ENCODE measurements at places on chromosomes 2 and 18. TPM values are rescaled to one million over a fixed set of nuclear protein-coding genes. Genes with fewer than 3 reads are reported as not detected.
A peak's percentile ranks its signal among the peaks of the same experiment; 100 is the strongest.

The SKOR2 gene
- not detected for total RNA-seq

The ITPRIPL1 gene
- 58.3 TPM for total RNA-seq

The CACNB4 gene
- total RNA-seq = 0.20 TPM

The NEURL3 gene
- not detected for total RNA-seq

The TMEM198 gene
- 5.2 TPM for total RNA-seq

The CKAP2L gene
- total RNA-seq = 19.6 TPM

The GATA6 gene
- 0.04 TPM for total RNA-seq

The MLPH gene
- total RNA-seq = not detected

The GPR39 gene
- not detected for total RNA-seq

The ANKRD30BL gene
- total RNA-seq = not detected

- no peaks in the 10 kb centered on the region for H3K4me1 ChIP-seq
- H3K36me3 ChIP-seq = no peaks in the 10 kb centered on the region
- H3K27ac ChIP-seq = no peak overlapping the region
- H3K27me3 ChIP-seq = no peaks in the 10 kb centered on the region
These were observed 798.8 kb upstream of the HS6ST1 start for GRCh38 chr2:129117434-129117833.

DNA sequence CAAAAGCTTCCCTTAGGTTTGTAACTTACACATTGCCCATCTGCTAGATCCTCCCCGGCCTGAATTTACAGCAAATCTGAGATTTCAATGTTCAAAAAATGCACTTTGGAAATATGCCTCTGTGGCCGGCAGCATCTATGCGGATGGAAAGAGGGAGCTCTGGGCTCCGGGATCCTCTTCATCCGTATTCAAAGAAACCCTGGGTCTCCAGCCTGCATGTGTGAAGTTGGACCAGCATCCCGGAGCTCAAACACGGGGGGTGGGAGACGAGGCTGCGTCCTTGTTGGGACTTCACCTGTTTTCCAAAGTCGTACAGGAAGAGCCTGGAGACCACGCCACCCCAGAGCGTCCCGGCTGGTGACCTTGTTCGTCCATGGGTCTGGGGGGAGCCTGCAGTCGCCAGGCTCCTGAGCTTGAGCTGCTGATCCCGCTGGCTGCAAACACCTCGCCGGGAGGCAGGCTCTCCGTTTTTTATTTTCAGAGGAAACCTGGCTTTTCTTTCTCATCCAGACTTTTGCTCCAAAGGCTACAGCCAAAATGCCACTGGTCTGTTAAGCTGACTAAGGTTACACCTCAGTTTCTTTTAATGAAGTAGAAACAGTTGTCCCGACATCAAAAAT lies 77.4 kb downstream of the PTGR3 start:
- H3K27me3 ChIP-seq = peaks cover 3% of the 10 kb centered on the region
- H3K4me3 ChIP-seq = no peak overlapping the region
- no peak overlapping the region for H3K27ac ChIP-seq
- DNase-seq = no peak
- H3K36me3 ChIP-seq = no peaks in the 10 kb centered on the region
- no peaks in the 10 kb centered on the region for H3K4me1 ChIP-seq

DNA sequence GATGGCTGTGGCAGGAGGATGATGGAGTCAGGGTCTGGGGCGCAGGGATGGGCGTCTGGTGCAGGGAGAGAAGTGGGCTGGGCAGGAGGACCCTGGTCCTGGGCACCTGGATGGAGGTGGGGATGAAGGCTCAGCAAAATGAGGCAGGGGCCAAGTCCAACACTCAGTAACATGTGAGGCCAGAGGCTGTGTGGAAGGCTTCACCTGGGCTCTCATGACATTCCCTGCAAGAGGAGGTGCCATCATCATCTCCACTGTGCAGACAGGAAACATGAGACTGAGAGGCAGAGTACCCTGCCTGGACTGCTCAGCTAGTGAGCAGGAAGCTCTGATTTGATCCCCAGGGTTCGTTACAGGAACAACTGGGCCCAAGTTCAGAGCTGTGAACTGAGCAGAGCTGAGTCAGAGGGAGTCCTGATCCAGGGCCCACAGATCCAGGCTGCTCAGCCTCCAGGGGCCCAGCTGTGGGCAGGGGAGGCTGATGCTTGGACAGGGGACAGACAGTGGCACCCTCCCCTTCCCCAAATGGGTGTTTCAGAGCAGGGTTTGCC lies 36.9 kb downstream of the HJURP start:
- DNase-seq = no peak
- H3K36me3 ChIP-seq = no peaks in the 10 kb centered on the region
- no peaks in the 10 kb centered on the region for H3K4me1 ChIP-seq

GRCh38 chr2:200767111-200767885 lies 44.4 kb upstream of the BZW1 start:
- no peak for DNase-seq
- H3K27ac ChIP-seq = no peak overlapping the region
- H3K27me3 ChIP-seq = no peaks in the 10 kb centered on the region
- no peaks in the 10 kb centered on the region for H3K4me1 ChIP-seq

DNA sequence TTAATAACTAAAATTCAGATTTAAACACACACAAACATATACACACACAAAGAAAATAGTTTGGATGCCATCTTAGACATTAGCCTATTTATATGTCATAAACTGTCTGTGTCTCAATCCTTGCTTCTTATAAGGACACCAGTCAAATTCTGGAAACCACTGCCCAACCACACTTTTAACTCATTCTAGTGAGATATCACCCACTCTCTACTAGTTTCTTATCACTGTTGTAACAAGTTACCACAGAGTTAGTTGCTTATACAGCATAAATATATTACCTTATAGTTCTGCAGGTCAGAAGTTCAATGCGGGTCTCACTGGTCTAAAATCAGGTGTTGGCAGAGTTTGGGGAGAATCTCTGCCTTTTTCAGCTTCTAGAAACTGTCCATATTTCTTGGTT lies 239.1 kb downstream of the MTX2 start:
- no peak overlapping the region for H3K4me3 ChIP-seq
- no peaks in the 10 kb centered on the region for H3K27me3 ChIP-seq
- H3K36me3 ChIP-seq = no peaks in the 10 kb centered on the region

DNA sequence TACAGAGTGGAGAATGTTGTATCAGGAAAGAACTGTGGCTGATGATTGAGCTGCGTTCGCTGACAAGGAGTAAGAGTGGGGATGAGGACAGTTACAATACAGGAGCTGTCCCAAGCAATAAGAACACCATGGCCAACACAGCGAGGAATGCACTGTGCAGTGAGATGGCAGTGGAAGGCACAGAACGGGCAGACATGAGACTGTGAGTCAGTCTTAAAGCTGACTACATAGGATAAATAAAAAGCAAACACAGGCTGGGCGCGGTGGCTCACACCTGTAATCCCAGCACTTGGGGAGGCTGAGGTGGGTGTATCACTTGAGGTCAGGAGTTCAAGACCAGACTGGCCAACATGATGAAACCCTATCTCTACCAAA lies 89.8 kb downstream of the CABYR start:
- no peak overlapping the region for H3K4me3 ChIP-seq
- H3K27ac ChIP-seq = no peak overlapping the region
- no peaks in the 10 kb centered on the region for H3K36me3 ChIP-seq
- no peaks in the 10 kb centered on the region for H3K4me1 ChIP-seq

DNA sequence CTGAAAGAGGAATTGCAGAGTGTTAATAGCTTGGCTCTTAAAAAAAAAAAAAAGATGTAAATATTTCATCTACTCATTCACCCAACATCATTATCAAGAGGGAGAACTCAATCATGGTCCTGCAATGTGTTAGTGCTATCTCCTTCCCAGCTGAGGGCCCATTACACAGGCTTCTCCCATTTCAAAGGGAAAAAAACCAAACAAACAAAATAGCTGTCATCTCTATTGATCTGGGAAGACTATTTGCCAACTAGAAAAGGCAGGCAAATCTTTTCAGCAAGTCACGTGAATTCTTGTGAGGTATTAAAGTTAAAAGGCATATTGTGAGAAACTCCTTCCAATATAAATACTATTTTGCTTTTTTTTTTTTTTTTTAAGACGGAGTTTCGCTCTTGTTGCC lies 194.3 kb downstream of the MYO1B start:
- no peaks in the 10 kb centered on the region for H3K27me3 ChIP-seq
- no peak overlapping the region for H3K4me3 ChIP-seq
- no peaks in the 10 kb centered on the region for H3K4me1 ChIP-seq
- no peak overlapping the region for H3K27ac ChIP-seq
- DNase-seq = no peak

- no peaks in the 10 kb centered on the region for H3K36me3 ChIP-seq
- no peak overlapping the region for H3K4me3 ChIP-seq
- no peaks in the 10 kb centered on the region for H3K27me3 ChIP-seq
- DNase-seq = no peak
- H3K27ac ChIP-seq = no peak overlapping the region
These were observed 57.4 kb upstream of the EPB41L3 start for GRCh38 chr18:5601188-5601624.

GRCh38 chr2:71269511-71270090 lies 42.7 kb upstream of the PAIP2B start:
- H3K36me3 ChIP-seq = no peaks in the 10 kb centered on the region
- no peak overlapping the region for H3K4me3 ChIP-seq
- no peaks in the 10 kb centered on the region for H3K4me1 ChIP-seq
- H3K27ac ChIP-seq = no peak overlapping the region

DNA sequence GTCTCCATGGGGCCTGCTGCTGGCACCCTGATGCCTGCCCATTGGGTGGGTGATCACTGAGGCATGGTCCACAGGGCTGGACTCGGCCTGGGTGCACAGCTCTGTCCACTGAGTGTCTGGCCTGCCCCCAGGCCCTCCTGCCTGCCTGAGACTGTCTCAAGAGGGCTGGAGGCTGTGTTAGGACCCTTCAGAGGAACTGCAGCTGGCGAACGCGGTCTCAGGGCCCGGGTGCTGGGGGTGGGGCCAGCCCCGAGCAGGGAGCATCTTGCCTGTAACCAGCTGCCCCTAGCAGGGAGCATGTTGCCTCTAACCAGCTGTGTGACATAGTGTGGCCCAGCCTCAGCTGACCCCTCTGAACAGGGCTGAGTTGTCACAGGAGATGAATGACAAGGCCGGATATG lies 50.0 kb downstream of the TWIST2 start:
- no peaks in the 10 kb centered on the region for H3K27me3 ChIP-seq
- no peak overlapping the region for H3K27ac ChIP-seq
- H3K4me1 ChIP-seq = no peaks in the 10 kb centered on the region
- H3K36me3 ChIP-seq = no peaks in the 10 kb centered on the region
- no peak overlapping the region for H3K4me3 ChIP-seq
- DNase-seq = no peak

DNA sequence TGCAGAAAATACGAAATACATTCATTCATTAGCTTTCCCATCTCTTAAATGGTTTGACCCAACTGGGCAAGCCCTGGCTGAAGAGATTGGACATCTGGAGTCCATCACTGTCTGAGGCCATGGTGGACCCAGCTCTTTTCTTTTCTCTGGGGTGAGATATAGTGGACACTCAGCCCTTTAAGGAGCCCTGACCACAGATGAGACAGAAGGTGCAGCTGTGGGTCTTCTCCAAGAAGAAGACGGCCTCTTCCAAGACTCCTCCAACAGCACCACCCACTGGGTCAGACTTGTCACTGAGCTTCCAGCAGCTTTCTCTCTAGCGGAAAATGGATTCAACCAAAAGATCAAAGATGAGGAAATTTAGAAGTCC lies 27.2 kb downstream of the TWIST2 start:
- no peak for DNase-seq
- H3K4me3 ChIP-seq = no peak overlapping the region
- no peak overlapping the region for H3K27ac ChIP-seq
- no peaks in the 10 kb centered on the region for H3K27me3 ChIP-seq
- no peaks in the 10 kb centered on the region for H3K4me1 ChIP-seq

GRCh38 chr2:176553685-176554100 lies 284.5 kb downstream of the MTX2 start:
- no peaks in the 10 kb centered on the region for H3K36me3 ChIP-seq
- H3K27ac ChIP-seq = no peak overlapping the region
- H3K27me3 ChIP-seq = peaks cover 16% of the 10 kb centered on the region
- peak; percentile 31 for DNase-seq

GRCh38 chr2:183078163-183078463 lies 434 bp upstream of the DUSP19 start:
- H3K4me3 ChIP-seq = peak overlapping the region; percentile 90
- no peak for DNase-seq
- H3K36me3 ChIP-seq = no peaks in the 10 kb centered on the region
- no peaks in the 10 kb centered on the region for H3K4me1 ChIP-seq
- no peaks in the 10 kb centered on the region for H3K27me3 ChIP-seq

DNA sequence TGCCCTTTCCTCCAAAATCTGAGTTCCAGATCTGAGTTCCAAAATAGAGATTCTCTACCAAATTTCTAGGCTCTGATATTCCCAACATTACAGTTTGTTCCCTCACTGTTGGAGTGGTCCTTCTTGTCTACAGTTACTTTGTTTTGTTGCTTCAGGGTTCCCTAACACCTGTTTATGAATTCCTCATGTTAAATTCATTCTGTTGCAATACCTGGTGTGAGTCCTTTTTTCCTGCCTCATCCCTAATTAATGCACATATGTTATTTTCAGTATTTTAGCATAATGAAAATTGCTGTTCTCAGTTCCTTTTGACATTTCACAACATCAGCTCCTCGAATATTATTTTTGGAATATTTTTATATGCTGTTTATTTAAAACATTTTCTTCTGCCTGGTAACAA lies 16.2 kb downstream of the SERPINB13 start:
- H3K4me1 ChIP-seq = no peaks in the 10 kb centered on the region
- no peak overlapping the region for H3K4me3 ChIP-seq
- no peaks in the 10 kb centered on the region for H3K36me3 ChIP-seq
- no peak for DNase-seq
- no peak overlapping the region for H3K27ac ChIP-seq

GRCh38 chr2:121858369-121858768 lies 102.9 kb downstream of the TSN start:
- H3K4me3 ChIP-seq = no peak overlapping the region
- no peak overlapping the region for H3K27ac ChIP-seq

- H3K27ac ChIP-seq = no peak overlapping the region
- H3K4me1 ChIP-seq = no peaks in the 10 kb centered on the region
- no peaks in the 10 kb centered on the region for H3K36me3 ChIP-seq
- no peak overlapping the region for H3K4me3 ChIP-seq
- no peak for DNase-seq
- no peaks in the 10 kb centered on the region for H3K27me3 ChIP-seq
These were observed 15.5 kb downstream of the LAMA1 start for GRCh38 chr18:7102131-7102530.

GRCh38 chr2:5482929-5483331 lies 209.3 kb upstream of the SOX11 start:
- H3K27ac ChIP-seq = no peak overlapping the region
- no peaks in the 10 kb centered on the region for H3K36me3 ChIP-seq
- no peaks in the 10 kb centered on the region for H3K27me3 ChIP-seq
- no peak for DNase-seq
- no peaks in the 10 kb centered on the region for H3K4me1 ChIP-seq

- H3K27me3 ChIP-seq = no peaks in the 10 kb centered on the region
- no peak overlapping the region for H3K4me3 ChIP-seq
- H3K4me1 ChIP-seq = no peaks in the 10 kb centered on the region
- no peaks in the 10 kb centered on the region for H3K36me3 ChIP-seq
- no peak for DNase-seq
These were observed 214.7 kb downstream of the CLIP4 start for GRCh38 chr2:29329899-29330298.

DNA sequence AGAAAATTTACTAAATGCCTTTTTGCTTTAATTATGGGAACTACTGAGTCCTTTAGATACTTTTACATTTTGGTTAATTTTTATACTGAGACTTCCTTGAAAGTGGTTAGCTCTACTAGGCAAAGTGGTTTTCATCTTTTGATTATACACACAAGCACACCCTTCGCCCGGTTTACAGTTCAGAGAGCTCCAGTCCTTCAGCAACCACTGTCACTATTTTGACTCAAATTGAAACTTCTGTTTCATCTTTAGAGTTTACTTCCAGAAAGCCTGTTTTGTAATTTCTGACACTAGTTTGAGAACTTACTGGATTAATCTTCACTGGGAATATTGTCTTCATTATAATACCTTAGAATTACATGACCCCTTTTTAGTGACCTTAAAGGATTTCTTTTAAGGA lies 140.3 kb upstream of the FOSL2 start:
- DNase-seq = no peak
- no peak overlapping the region for H3K27ac ChIP-seq
- no peaks in the 10 kb centered on the region for H3K36me3 ChIP-seq
- H3K27me3 ChIP-seq = no peaks in the 10 kb centered on the region
- H3K4me1 ChIP-seq = peaks cover 22% of the 10 kb centered on the region

Data from CD8-positive, alpha-beta memory T cell (primary cell).